ENCODE measurements at places on chromosomes 1 and 21.

DNA sequence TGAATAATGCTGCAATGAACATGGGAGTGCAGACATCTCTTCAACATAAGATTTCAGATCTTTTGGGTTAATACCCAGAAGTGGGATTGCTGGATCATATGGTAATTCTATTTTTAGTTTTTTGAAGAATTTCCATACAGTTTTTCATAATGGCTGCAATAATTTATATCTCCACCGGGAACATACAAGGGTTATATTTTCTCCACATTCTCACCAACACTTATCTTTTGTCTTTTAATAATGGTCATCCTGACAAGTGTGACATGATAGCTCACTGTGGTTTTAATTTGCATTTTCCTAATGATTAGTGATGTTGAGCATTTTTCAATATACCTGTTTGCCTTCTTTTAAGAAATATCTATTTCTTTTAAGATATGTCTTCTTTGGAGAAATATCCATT, 44.5 kb upstream of the WARS2 start:
- DNase-seq: no peak

DNA sequence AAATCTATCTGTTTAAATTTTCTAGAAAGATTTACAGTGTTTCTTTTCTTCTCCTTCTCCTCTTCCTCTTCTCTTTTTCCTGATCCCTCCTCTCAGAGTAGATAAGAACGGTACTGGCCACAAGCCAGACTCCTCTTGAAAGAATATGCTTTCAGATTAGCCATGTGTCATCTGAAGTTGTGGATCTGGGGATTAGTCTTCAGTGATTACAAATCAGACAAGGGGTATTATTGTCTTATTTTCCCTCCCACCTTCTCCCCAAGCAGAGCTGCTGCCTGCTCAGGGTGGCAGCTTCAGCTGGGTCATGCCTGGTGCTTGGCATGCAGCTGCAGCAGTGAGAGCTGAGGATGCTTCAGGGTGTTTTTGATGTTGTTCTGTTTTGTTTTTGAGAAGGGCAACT, 42.7 kb downstream of the SGIP1 start:
- no peak for DNase-seq

GRCh38 chr1:9416506-9416905, 122.8 kb upstream of the SLC25A33 start:
- no peak for DNase-seq

DNA sequence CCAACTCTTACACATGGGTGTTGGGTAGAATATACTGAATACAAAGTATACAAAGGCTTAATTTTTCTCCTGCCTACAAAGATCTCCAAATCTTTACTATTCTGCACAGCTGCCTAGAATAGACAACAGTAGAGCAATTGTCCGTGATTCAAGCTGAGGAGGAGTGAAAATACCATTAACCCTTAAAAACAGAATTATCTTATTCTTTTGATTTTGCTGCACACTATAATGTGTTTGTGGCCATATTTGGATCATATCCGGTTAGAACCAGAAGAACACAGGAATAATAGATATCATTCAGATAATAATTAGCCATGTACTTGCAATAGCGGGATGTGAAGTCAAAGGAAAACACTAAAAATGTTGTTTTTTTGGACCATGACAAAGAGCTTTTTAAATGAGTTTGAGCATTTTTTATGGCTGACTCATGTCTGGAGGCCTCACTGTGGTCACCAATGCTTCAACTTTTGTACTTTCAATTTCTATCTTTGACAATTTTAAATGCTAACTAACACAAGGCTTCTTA, 197.6 kb upstream of the FOXD3 start:
- DNase-seq: no peak

DNA sequence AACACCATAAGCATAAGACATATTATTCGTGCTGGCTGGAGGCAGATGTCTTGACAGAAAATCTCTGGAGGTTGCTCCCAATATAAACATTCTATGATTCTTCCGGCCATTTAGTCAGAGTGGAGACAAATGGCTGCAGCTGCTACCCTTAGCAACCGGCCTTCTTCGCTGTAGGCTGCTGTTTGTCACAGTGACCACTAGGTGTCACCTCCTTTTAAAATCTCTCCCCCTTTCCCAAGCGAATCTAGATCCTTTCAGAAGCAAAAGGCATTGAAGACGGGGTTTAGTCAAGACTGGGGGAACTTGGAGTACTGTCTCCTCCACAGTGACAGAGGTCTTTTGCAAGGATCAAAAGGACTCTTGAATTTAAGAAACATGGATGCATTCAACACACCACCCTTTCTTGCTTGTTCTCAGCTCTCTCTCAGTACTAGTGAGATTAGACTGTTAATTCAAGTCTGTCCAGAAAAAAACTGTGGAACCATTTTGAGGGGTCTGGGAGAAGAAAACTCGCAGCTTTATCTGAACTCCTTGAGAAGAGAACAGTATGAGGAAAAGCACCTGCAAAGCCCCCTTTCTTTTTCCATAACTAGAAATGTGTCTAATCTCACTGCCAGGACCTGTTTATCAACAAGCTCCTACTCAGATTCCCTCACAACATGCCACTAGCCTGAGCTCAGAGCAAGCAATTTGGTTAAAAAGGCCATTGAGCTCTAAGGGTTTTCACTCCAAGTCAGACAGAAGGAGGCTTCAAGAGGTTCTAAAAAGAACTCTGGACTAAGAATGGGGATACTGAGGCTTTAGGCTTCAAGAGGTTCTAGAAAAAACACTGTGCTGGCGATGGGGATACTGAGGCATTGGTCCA, 408.3 kb upstream of the PLXNA2 start:
- DNase-seq: peak; percentile 43

GRCh38 chr1:215056584-215056983, 26.0 kb upstream of the KCNK2 start:
- no peak for DNase-seq

DNA sequence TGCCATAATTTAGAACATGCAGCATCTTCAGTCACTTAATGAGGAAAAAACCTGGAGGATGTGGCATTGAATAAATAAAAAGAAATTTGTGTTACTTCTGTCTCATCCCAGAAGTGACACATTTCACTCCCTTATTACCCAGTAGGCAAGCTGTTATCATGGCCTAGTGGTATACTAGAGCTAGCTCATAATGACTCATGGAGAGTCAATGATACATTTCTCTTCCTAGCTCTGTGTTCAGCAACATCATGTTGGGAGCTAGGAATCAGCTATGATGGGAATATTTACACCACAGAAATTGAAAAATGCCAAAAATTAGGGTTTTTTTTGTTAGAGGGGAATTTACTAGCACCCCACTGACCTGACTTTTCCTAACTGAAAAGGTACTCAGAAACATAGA, 182.7 kb downstream of the HMCN1 start:
- DNase-seq: no peak

GRCh38 chr1:42951588-42951987, 7.1 kb downstream of the SLC2A1 start:
- DNase-seq: no peak

GRCh38 chr1:30194046-30194619, 529.3 kb downstream of the MATN1 start:
- no peak for DNase-seq

- no peak for DNase-seq
Measured at GRCh38 chr1:198809247-198809646, 170.4 kb downstream of the PTPRC start.

DNA sequence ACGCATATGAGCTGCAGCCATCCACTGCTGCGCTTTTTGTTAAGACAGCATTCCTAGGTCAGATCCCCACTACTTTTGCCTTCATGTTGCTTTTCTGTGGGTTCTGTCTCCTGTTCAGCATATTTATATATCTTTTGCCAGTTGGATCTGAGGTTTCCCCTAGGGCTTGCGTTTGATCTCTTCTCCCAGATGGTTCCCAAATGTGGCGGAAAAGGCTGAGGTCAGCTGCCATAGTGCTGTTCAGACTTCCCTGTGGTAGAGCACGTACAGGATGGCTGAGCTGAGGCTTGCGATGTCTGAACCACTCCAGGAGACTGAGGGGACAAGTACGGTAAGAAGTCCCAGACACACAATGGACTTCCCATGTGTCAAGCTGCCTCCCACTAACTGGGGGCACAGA, 39.8 kb downstream of the COL6A1 start:
- DNase-seq: no peak

DNA sequence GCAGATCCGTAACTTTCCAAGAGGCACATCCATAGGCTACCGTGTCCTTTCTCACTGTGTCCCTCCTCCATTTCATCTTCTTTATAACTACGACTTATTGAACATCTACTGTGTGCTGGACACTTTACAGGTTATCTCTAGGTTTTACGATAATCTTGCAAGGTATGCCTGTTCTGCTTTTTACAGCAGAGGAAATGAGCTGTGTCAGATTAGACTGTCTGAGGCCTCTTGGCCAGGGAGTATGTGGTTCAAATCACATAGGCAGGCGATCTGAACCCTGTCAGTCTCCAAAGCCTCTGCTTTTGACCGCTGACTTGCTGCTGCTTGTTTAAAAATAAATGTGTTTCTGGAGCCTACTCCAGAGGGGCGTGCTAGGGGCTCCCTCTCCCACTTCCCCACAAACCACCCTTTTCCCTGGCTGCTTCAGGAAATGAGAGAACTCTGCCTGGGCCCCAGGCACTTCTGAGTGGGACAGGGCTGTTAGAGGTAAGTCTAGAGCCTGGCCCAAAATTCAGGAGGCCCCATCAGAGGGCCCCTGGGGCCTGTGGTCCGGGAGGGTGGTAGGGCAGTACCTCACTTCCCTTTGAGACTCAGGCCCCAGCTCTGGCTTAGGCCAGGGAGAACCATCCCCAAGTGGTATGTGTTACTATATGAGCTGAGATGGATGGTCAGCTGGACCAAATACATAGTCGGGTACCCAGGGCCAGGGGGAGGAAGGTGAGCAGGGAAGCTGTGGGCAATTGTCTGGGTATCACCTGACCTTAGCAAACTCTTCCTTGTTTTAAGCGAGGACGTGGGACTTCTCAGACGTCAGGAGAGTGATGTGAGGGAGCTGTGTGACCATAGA, 4.4 kb downstream of the PSEN2 start:
- peak; percentile 14 for DNase-seq

DNA sequence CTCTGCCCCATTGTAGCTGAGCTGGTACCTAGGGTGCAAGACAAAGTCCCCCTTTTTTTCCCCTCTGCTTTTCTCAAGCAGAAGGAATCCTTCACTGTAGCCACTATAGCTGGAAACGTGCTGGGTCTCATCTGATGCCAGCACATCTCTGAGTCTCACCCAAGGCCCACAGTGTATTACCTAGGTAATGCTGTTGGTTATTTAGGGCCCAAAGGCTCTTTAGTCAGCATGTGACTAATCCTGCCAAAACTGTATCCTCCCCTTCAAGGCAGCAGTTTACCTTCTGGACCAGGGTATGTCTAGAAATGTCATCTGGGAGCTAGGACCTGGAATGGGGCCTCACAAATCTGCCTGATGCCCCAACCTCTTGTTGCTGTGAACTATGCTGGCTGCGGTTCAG, 423.4 kb downstream of the NUF2 start:
- DNase-seq: no peak

- no peak for DNase-seq
Measured at GRCh38 chr1:103372866-103373265, 152.6 kb upstream of the RNPC3 start.

DNA sequence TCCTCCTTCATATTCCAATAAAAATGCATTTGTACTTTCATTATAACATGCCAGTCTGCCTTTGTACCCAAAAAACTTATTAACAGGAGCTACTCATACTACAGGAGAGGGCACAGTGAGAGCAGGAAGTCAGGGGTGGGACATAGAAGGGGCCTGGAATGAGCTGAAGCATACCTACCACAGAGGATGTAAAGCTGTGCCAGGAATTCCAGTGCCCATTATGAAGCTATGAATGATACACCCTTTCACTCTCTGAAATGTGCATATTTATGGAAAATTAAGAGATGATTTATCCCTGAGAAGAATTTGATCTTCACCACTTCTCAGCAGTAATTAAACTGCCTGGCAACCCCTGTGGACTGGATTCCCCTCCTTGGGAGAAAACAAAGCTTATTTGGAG, 65.8 kb downstream of the ATP5PO start:
- no peak for DNase-seq
